Fibroblast of the aortic adventitia (primary cell): ENCODE measurements at places on chromosomes 5 and 9. TPM values are rescaled to one million over a fixed set of nuclear protein-coding genes. Genes with fewer than 3 reads are reported as not detected.

Gene SPATA31A3
- not detected in 2 replicates for total RNA-seq

Gene LECT2
- not detected in 2 replicates for total RNA-seq

Gene SMIM33
- not detected in 2 replicates for total RNA-seq

Gene WNK2
- total RNA-seq = not detected in 2 replicates

Gene PCDHB2
- 0.36 and 0.82 TPM in 2 replicates for total RNA-seq

Gene GCNT4
- 2.5 and 9.3 TPM in 2 replicates for total RNA-seq

Gene CCDC183
- total RNA-seq = 0.16 TPM in 1 of 2 replicates, not detected in the other

Gene IL4
- total RNA-seq = 0.36 TPM in 1 of 2 replicates, not detected in the other

Gene OR1J2
- 1.6 TPM in 1 of 2 replicates, not detected in the other for total RNA-seq
